ENCODE measurements at places on chromosomes 12 and 14.
A peak's percentile ranks its signal among the peaks of the same experiment; 100 is the strongest.

DNA sequence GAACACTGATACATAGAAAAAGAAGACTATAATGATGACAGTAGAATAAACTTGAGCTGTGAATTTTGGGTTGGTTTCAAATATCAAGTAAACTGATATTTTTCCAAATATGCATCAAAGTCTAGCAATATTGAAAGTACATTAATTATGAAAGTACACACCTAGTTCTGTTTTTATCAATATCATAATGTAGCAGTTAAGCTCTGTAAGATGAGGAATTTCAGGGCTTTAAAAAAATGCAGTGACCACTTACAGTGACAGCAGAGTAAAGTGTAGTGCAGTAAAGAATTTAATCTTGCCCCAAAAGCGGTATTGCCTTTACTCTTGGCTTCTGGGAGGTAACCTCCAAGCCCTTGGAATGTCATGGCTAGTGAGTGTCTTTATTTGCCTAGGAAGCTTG lies 102.9 kb upstream of the ABCD2 start:
- DNase-seq: no peak

- no peak for DNase-seq
These were observed 91.7 kb downstream of the MYRFL start for GRCh38 chr12:69916544-69917235.

DNA sequence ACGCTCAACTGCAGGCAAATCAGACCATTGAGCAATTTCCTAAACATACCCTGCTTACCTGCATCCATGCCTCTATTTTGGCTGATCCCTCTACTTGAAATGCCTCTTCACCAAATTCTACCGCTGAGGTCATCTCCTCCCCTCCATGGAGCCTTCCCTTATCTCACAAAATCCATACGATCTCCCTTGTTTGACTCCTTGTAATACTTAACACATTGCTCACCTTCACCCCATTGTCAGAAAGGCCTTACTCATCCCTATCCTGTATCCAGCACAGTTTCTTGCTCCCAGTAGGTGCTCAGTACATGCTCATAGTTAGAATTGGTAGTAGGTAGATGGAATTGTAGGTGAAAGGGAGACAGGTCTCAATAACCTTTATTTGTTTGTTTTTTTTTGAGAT lies 5.4 kb downstream of the DDN start:
- no peak for DNase-seq

GRCh38 chr14:95023886-95024285 lies 133.4 kb downstream of the DICER1 start:
- DNase-seq: no peak

- no peak for DNase-seq
These were observed 9.2 kb upstream of the CRIP2 start for GRCh38 chr14:105465209-105466031.

DNA sequence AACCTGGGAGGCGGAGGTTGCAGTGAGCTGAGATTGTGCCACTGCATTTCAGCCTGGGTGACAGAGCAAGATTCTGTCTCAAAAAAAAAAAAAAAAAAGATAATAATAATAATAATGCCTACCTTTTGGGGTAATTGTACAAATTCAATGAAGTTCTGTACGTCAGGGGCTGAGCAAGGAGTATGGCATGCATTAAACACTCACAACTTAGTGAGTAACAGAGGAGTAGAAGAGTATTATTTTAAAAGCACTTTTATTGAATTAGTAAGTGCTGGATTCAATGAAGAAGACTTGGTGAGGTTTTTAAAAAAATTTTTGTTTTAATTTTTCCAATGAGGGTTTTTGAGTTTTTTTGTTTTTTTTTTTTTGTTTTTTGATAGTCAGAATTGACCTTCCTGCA lies 783.6 kb upstream of the TBX3 start:
- DNase-seq: no peak

GRCh38 chr12:110743571-110744093 lies 941 bp upstream of the PPP1CC start:
- no peak for DNase-seq

DNA sequence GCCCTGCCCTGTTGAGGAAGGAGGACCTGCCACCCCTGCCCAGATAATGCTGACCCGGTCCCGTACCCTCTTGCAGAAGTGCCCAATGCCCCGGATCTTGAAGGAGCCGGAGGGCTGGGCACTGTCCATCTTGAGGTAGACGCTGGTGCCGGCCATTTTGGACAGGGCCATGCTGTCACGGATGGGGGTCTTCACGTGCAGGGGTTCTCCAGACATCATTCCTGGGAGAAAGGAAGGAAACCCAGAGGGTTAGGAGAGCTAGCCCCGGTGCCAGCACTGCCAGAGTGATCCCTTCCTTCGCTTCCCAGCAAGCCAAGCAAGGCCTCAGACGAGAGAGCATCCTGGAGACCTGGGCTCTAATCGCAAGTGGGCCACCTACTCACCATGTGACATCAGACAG lies 4.2 kb downstream of the SDS start:
- DNase-seq: no peak

DNA sequence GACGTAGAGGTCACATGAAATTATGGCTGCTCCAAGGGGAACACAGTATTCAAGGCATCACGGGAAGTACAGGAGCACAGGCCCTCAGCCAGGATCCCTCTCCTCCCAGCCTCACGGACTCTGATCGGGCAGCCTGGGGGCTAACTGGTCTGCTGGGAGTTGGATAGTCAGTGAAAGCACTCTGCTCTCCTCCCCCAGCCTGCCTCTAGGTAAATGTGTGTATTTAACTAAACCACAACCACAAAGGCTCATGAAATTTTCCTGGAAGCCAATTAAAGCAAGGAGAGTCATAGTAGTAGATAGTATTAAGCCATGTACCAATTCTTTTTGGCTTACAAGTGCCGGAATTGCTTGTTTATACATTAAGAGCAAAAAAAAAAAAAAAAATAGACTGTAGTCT lies 254.3 kb downstream of the MSRB3 start:
- no peak for DNase-seq

- DNase-seq: no peak
These were observed 24.3 kb downstream of the CNOT2 start for GRCh38 chr12:70267550-70267949.

- DNase-seq: no peak
These were observed 4.5 kb upstream of the SRSF9 start for GRCh38 chr12:120473807-120474615.

GRCh38 chr12:76694369-76694768 lies 69.5 kb upstream of the ZDHHC17 start:
- DNase-seq: no peak

- no peak for DNase-seq
These were observed 267.2 kb upstream of the BTG1 start for GRCh38 chr12:92412856-92413255.

DNA sequence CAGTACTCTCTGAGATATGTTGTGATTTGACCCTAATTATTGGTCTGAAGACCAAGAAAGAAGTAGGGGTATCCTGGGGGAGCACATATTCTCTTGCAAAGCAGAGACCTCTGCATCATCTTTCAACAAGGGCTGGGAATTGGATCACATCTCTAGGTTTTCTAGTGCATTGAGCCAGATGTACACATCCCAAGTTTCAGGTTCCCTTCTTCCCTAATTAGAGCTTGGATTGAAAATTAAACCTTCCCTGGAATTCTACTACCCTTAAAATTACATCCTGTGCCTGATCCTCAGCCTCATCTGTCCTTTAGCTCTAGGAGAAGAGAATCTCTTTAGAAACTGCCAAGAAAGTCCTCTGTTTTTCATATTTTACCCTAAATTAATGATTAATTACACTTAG lies 839.6 kb downstream of the SLC6A15 start:
- no peak for DNase-seq

GRCh38 chr12:122646517-122647217 lies 56.5 kb downstream of the HCAR2 start:
- peak; percentile 37 for DNase-seq

DNA sequence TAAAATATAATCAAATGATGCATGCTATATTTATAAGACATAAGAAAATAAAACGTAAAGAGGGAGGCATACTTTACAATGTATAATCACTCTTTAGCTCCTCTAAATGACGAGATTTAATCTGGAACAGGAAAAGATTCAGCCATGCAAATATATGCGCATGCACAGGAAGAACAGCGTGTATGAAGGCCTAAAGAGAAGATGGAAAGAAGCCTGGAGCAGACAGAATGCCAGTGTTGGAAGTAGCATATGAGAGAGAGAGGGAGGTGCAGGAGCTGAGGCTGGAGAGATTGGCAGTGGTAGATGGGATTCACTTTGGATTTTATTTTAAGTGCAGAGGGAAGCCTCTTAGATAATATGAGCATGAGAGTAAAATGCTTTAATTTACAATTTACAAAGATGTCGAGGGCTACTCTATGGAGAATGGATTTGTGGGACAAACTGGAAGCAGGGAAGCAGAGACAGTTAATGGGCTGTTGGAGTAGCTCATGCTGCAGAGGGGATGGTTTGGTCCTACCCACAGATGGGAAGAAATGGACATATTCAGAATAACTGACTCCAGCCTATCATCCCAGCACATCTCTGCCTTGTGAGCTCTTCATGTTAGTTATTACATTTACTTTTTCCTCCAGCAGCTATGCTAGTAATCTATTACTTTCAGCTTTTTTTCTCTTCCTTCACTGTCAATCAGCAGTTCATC lies 411.1 kb downstream of the TMTC2 start:
- no peak for DNase-seq

DNA sequence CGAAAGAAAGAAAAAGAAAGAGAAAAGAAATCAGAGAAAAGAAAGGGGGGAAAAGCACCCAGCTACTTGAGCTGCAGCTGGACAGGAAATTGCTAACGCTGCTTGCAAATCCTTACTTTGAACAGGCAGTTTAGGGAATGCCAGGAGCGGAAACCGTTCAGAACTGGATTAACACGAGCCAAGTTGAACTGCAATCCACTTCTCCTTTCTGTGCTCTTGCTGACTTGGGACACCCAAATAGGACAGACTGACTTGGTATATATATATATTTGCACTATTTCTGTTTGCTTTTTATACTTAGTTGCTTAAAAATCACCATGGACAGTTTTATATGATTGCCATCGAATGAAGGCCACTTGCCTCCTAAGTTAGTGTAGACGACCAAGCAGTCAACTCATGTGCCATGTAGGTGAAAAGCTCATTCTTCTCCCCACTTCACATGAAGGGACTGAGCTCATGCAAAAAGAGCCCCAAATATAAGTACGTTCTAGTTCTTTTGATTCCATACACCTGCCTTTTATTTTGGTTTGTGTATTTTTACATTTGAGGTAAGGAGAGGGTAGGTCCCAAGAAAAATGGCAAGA lies 5.5 kb downstream of the DUSP6 start:
- DNase-seq: no peak

DNA sequence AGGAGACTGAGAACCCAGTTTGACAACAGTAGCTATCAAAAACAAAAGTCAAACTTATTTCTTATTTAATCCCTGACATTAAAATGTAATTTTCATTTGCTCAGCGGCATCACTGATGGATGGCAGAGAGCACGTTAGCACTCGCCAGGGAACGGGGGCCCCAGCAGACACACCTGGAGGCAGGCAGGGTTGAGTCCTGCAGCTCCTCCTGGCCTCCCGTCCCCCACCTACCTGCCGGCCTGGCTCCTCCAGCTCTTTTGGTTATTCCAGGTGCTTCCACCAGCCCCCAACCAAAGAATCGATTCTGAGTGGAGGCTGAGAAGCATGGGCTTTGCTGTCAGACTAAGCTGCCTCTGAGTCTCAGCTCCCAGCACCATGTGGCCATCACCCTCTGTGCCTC lies 113.6 kb downstream of the PHETA1 start:
- DNase-seq: no peak

DNA sequence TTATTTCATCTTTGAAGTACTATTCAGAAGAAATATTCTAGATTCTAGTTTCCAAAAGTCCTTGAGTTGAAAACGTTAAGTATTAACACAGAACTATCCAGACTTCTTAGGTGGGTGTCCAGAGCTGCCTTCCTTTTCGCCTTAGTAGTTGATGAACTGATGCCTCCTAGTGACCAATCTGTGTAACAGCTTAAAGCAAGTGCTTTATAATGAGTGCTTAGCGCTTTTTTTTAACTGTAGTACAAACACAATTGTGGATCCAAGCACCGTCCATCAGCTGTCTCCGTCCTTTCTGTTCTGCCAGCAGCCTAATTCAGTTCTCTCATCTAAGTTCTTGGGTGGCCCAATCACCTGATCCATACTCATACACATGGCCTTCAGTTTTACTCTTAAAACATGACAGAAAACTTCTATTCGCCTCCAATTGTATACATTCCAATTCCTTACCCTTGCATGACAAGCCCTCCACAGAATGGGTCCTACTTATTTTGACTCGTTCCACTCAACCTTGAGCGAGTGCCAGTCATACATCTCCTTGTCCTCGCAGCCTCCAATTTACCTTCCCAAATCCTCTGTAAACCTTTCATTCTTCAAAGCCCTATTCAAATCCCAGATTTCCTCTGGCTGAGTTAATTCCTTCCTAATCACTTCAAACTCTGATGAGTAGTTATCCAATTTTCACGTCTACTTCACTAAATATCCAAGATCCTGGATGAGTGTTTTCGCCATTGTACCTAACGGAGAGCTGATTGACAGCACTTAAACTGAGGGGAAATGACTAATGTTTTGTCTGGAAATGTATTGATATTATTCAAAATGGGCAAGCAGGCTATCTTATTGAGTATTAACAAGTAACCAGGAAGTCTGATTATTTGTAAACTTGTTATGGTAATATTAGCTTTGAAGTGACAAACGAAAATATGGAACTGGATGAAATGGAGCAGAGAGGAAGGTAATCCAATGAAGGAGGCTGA lies 5.8 kb upstream of the PHLDA1 start:
- no peak for DNase-seq

GRCh38 chr12:49974231-49974675 lies 1.5 kb downstream of the AQP6 start:
- no peak for DNase-seq

GRCh38 chr12:52686756-52687487 lies 6.7 kb upstream of the KRT1 start:
- DNase-seq: no peak

GRCh38 chr12:124512667-124513296 lies 54.6 kb downstream of the NCOR2 start:
- peak; percentile 81 for DNase-seq

DNA sequence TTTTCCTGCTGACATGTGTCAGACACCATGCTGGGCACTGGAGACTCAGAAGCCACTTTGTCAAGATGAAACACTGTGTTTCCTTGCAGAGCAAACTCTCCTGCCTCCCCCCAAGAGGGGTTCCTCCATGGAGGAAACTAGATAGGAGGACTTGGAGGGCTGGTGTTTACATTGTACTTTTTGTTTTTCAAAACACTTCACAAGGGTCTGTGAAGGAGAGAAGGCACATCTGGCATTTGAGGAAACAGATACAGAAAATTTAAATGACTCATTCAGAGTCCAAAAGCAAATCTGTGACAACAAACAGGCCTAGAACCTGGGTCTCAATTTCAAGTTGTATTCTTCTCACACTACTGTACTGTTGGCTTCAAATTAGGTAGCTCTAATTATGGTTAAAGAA lies 6.7 kb upstream of the CDKL1 start:
- no peak for DNase-seq

DNA sequence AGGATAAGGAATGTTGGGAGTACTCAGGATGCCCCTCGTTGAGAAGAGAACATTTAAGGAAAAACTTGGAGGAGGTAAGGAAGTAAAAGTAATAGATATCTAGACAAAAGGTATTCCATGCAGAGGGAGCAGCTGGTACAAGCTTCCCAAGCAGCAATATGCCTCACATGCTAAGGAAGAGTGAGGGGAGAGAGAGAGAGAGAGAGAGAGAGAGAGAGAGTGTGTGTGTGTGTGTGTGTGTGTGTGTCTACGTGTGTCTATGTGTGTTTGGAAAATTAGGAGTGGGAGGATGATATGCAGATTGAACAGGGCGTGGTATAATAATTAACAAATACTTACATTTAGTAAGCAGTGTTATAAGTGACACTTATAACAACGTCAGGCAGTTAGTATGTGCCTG lies 9.2 kb upstream of the PARP11 start:
- DNase-seq: no peak
